ENCODE measurements at places on chromosomes 7 and 10.

GRCh38 chr10:102595897-102596296, 48.4 kb upstream of the TRIM8 start:
- no peak for DNase-seq

- DNase-seq, result no peak
These were observed 93.0 kb downstream of the ARHGAP22 start for GRCh38 chr10:48511875-48512231.

- peak; percentile 61 for DNase-seq
These were observed at the start of gene AP3M1 for GRCh38 chr10:74150204-74150989. AP3M1 (minus strand) TSS chr10:74150828; CDS start chr10:74138379, 12,449 bp downstream.

DNA sequence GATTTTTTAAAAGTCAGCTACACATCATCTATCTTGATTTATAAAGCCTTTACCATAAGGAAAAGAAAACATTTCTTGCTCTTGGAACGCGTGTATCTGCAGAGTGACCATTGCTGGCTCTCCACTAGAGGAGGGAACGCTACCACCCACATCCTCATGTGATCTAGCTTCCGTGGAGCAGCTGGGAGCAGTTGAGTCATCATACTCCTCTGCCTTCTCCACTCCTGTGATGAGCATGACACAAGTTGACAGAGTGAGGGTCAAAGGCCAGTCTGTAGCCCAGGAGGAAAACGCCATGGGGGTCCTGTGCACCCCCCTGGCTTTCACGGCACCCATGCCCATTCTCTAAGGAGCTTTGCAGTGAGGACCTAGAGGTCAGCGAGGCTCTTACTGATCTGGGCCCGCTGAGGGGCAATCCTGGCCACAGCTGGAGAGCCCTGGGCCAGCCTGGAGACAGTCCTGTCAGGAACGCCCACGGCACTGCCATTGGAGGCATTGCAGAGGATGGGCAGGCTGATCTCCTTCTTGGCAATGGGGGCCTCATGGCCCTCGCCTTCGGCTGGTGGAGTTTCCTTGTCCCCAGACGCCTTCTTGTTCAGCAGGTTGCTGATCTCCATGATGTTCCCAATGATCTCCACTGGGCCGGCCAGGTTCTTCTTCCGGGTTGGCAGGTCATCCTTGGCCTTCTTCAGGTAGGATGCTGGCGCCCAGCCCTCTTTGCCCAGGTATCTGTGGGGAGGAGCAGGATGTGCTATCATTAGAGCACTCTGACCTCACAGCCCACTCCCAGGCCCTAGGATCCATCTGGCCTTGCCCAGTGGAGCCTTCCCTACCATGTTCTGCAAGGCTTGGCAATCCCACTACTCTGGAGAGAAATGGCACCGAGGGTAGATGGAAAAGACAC, 119.2 kb downstream of the NEURL1 start:
- no peak for DNase-seq

DNA sequence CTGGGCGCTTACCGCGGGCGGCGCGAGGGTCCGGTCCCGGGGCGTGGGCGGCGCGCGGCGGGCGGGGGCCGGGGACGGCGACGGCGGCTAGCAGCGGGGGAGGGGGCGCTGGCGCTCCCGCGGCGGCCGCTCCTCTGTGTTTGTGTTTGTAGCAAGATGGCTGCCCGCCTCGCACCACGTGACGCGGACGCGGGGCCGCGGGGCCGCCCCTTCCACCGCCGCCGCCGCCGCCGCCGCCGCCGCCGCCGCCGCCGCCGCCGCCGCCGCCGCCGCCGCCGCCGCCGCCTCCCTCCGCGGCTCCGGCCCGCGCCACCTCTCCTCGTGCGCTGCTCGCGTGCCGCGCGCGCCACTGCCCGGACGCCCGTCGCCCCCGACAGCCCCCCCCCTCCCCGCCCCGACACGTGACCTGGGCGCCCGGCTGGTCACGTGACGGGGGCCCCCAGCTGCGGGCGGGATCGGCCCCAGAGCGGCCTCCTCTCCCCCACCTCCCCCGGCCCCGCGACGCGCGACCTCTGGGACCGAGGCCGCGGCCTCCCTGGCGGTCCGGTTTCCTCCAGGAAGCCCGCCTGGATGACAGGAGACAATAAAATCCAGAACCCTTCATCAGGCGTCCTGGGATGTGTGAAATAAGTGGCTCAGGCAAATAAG, at the start of gene GIGYF1:
TSS of gene GIGYF1 (minus strand) at position 153 of the 648 bp plus-strand sequence. CDS start 6,012 bp downstream, outside the sequence.
- peak; percentile 49 for DNase-seq

GRCh38 chr10:35834877-35835494, 192.9 kb upstream of the FZD8 start:
- DNase-seq, result no peak

DNA sequence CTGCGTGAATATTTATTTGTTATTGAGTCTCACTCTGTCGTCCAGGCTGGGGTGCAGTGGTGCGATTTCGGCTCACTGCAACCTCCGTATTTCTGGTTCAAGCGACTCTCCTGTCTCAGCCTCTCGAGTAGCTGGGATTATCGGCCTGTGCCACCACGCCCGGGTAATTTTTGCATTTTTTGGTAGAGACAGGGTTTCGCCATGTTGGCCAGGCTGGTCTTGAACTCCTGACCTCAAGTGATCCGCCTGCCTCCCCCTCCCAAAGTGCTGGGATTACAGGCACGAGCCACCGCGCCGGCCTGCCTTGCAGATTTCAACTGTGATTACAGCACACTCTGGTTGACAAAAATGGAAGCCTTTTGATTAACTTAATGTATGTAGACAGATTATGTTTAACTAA, 730.0 kb upstream of the VSTM2A start:
- DNase-seq, result no peak

DNA sequence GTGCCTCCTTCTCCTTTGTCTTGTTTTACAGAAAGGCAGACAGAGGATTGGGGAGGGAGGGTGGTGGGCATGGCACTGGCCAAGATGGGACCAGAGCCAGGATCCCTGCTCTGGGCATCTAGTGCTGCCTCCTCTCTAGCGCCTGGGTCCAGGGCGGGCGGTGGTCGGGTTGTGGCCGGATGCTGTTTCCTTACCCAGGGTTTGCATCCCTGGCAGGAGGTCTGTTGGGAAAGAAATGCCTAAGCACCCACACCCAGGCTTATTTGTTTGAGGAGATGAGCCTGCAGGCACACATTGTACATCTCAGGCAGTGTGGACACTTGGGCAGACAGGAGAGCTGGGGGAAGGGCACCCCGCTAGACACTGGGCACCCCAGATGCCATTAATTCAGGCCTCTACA, 102.3 kb upstream of the PCBD1 start:
- no peak for DNase-seq

DNA sequence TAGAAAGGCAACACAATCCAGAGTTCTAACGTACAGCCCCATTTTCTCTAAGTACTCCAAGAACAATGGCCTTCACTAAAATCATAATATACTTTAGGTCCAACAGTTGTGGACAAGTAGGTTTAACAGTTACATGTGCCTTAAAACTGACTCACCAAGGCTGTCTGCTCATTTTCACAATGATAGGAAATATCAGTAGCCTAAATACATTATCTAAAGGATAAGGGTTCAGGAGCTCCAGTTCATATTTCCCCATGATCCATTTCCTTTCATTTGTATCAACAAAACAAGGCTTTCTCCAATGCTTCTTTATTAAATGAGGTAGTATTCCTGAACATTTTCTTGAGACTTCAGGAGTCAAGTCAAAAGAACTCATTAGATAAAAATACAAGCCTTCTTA, 164.0 kb downstream of the SLC25A13 start:
- DNase-seq, result no peak

- DNase-seq, result no peak
These were observed 42.6 kb downstream of the ZNF503 start for GRCh38 chr10:75358835-75359421.

GRCh38 chr7:19069842-19070241, 47.6 kb downstream of the TWIST1 start:
- no peak for DNase-seq

DNA sequence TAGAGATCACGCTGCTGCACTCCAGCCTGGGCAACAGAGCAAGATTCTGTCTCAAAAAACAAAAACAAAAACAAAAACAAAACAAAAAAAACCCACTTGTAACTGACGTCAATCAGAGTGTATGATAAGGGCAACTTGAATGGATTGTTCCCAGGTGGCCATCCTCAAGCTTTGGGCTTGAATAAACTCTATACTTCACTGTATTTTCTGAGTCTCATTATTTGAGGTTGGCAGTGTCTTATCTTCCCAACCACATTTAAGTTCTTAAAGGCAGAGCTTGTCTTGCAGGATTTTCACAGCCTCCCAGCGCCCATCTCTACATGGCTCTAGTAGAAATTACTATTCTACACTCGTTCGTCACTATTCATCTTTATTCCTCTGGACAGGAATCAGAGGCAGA, 5.1 kb upstream of the OAT start:
- DNase-seq, result no peak

GRCh38 chr10:88080213-88080612, 216.8 kb downstream of the PTEN start:
- no peak for DNase-seq

DNA sequence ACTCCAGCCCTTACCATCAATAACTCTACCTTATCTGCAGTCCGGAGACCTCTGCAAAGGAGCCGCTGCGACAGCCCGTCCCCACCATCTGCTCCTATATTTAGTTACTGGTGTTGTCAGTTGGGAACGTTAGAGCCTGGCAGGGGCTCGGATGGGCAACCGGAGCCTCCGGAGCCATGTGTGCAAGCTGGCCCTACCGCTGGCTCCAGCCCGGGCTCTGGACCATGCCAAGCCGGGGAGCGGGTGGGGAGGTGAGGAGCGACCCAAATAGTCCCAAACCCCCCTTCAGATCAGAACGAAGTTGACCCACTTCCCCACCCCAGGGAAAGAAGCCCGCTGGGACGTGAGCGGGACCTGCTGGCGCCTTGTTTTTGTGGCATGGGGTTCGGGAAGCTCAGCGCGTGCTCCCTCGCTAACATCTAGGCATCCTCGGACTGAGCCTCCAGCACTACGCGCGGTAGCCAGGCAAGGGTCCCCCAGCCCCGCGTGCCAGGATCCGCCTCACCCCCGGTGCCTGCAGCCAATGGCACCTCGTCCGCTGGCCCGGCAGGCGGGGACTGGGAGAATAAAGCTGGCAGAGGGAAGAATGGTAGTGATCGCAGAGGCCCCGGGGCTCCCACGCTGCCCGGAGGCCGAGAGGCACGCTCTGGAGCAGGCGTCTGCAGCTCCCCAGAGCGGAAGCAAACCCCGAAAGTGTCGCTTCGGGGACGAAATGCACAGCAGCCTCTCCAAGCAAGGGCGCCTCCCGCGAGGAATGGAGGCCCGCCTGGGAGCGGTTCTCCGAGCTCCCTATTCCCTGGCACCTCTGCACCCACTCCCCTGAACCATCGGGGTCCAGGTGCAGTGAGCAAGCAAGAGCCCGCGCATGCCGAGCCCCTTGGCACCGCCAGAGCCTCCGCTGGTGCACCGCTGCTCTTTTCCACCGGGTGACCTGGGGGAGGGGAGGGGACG, 679 bp downstream of the LRRC20 start:
- no peak for DNase-seq

DNA sequence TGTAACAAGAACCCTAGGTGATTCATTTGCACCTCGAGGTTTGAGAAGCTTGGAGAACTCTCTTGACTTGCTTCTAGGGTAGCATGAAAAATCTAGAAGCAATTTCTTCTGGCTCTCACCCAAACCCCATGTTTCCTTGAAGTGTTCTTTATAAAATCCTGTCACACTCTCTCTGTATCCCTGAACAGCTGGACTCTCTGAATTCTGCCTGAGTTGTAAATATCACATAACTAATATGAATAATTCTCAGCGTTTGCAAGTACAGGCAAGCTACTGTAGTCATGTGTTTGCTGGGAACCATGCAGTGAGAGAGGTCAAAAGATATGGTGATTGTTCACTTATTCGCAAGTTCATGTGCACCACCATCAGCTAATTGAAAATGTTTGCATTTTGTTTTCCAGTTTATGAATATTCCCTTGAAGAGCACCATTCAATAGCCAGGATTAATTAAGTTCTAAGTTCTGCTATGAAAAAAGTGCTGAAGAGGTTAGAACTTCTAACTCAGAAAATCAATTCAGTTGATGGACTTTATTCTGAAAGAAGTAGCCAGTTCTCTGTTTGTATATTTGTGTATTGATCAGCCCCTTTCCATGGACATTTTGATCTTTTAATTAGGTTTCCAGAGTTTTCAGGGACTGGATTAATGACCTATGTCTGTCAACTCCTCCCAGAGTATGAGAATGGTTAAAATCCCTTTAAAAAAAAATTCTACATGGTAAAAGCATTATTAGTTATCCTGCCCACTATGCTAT, 243.0 kb downstream of the PLXDC2 start:
- no peak for DNase-seq

- no peak for DNase-seq
These were observed 15.0 kb upstream of the AKR1B1 start for GRCh38 chr7:134473861-134474291.

DNA sequence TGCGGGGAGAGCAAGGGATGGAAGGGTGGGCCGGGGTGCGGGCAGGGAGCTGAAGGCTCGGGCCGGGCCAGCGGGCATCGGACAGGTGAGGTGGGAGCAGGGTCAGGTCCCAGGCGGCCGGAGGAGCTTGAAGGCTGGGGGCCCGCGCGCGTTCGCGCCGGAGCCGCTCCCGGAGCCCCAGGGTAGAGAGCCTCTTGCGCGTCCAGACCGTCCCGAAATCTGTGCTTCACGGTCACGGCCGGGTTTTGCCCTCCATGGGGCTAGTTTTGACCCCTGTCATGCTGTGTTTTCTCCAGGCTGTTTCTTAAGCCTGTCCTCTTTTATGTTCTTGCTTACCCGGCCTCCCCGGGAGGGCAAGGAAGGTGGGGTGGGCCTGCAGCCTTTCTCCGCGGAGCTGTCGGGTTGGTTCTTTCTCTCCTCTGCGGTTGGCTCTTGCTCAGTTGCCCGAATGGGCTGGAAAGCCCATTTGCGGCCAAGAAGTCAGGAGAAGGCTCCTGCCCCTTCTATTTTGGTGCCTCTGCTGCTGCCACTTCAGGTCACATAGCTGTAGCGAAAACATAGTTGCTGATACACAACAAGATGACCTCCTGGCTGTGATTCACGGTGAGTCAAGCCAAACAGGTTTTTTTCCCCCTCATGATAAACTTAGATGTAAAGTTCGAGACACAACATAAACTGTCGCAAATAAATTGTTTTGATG, 650 bp downstream of the UBE2D1 start:
- no peak for DNase-seq

- no peak for DNase-seq
These were observed 142.0 kb upstream of the MALRD1 start for GRCh38 chr10:18906636-18907035.
